ENCODE measurements at places on chromosomes 3 and 15. TPM values are rescaled to one million over a fixed set of nuclear protein-coding genes. Genes with fewer than 3 reads are reported as not detected.

- DNase-seq: no peak
- H3K36me3 ChIP-seq: no peaks in the 10 kb centered on the region
- no peak overlapping the region for H3K27ac ChIP-seq
- no peaks in the 10 kb centered on the region for H3K27me3 ChIP-seq
- H3K4me3 ChIP-seq: no peak overlapping the region
- no peaks in the 10 kb centered on the region for H3K4me1 ChIP-seq
Observed at GRCh38 chr3:123700791-123701722, 116.2 kb upstream of the HACD2 start.

DNA sequence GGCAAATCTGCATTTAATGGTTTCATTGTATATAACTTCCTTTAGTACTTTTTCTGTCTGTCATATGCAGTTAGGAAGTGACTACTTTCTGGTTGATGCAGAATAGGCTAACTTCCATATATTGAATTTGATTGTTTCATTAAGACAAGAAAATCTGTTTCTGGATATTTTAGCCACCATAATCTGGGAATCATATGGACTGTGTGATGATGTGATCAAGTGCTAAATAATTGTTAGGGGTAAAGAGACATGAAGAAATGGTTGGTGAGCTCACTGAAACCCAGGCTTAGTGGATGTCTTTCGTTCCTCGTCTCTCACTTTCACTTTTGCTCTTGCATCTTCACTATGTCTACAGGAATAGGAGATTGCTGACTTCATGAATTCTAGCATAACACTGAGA lies 3.5 kb upstream of the MNS1 start:
- DNase-seq: peak; percentile 8
- H3K4me3 ChIP-seq: peak overlapping the region; percentile 65
- H3K27ac ChIP-seq: no peak overlapping the region
- H3K36me3 ChIP-seq: no peaks in the 10 kb centered on the region
- peaks cover 18% of the 10 kb centered on the region for H3K27me3 ChIP-seq

DNA sequence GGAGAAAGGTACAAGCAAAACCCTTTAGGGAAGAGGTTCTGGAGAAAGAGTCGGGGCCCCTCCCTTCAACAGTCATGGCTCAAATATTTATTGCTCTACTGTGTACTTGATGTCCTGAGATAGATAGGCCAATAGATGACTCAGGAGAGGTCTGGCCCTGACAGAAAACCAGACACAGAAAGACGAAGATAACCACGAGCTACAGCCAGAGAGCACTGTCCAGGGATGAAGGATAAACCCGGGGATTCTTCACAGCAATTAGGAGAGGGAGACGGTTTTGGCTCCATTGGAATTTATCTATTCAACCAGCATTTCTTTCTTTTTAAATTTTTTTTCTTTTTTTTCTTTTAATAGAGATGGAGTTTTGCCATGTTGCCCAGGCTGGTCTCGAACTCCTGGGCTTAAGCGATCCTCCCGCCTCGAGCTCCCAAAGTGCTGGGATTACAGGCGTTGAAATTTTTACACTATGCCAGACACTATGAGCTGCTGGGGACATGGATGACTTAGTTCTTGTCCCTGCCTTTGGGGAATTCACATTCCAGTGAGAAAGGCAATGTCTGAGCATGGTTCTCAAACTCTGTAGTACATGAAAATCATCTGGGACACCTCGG lies 4.6 kb upstream of the CIDEC start:
- H3K4me3 ChIP-seq: no peak overlapping the region
- H3K27me3 ChIP-seq: no peaks in the 10 kb centered on the region
- no peak for DNase-seq

DNA sequence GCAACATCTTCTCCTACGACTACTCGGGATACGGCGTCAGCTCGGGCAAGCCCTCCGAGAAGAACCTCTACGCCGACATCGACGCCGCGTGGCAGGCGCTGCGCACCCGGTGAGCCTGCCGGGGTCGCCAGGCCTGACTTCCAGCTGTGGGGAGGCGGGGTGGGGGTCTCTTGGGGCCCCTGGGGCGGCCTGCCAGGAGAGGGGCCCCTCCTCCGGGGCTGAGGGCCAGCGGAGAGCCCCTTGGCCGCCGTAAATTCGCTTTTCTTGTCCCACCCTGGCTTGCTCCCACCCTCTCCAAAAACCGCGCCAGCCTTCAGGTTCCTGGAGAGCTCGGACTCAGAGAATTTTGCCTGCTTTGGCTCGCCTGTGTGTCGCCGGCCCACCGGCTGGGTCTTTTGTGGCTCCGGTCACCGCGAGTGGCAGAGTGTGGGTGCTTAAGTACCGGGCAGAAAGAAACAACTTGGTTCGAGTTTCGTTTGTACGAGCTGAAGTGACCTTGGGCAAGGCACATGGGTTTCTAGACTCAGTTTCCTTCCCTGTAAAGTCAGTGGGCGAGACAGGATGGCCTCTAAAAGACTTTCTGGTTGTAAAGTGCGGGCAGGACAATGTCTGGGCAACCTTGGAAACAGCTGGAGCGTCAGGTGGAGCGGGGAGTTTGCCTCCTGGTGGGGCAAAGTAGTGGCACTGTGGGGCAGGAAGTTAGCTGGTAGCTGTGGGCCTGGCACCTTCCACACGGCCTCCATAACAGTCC lies 976 bp downstream of the ABHD17C start:
- H3K36me3 ChIP-seq: peaks cover 3% of the 10 kb centered on the region
- no peak overlapping the region for H3K27ac ChIP-seq
- DNase-seq: peak; percentile 48

DNA sequence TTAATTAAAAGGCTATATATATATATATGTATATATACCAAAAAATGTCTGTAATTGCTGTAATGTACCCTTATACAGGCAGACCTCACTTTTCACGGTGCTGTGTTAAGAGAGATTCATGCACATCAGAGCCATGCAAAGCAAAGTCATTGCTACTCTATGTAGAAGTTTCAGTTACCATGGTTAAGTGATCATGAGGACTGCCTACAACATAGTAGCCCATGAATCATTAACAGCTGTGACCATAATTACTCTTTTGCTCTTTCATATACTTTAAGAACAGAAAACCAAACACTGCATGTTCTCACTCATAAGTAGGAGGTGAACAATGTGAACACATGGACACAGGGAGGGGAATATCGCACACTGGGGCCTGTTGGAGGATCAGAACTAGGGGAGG lies 225.3 kb upstream of the EPHA3 start:
- no peak overlapping the region for H3K27ac ChIP-seq
- H3K4me3 ChIP-seq: no peak overlapping the region
- H3K27me3 ChIP-seq: no peaks in the 10 kb centered on the region
- no peaks in the 10 kb centered on the region for H3K36me3 ChIP-seq
- no peak for DNase-seq

- peaks cover 9% of the 10 kb centered on the region for H3K4me1 ChIP-seq
- no peak for DNase-seq
- peak overlapping the region; percentile 83 for H3K4me3 ChIP-seq
- no peak overlapping the region for H3K27ac ChIP-seq
Observed at GRCh38 chr3:155743606-155744005, 1.3 kb downstream of the PLCH1 start.

ERICH6 gene
- not detected for total RNA-seq

FOXB1 gene
- not detected for total RNA-seq

DNA sequence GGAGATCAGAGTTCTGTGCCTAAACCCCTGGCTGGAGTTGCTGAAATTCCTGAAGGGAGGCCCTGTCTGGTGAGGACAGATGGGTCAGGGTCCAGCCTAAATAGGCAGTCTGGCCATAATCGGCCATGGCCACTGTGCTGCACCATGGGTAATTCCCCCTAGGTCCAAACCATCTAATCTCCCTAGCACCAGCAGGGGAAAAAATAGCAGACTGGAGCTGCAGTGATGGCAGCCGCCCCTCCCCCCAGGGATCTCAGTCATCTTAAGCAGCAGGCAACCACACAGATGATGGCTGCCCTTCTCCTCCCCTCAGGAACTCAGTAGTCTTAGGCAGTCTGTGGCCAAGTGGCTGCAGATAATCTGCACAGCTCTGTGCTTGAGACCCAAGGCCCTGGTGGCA lies 68.4 kb upstream of the CD96 start:
- DNase-seq: no peak
- no peaks in the 10 kb centered on the region for H3K36me3 ChIP-seq
- H3K27ac ChIP-seq: no peak overlapping the region
- no peaks in the 10 kb centered on the region for H3K27me3 ChIP-seq
- H3K4me3 ChIP-seq: no peak overlapping the region
- peaks cover 3% of the 10 kb centered on the region for H3K4me1 ChIP-seq

DNA sequence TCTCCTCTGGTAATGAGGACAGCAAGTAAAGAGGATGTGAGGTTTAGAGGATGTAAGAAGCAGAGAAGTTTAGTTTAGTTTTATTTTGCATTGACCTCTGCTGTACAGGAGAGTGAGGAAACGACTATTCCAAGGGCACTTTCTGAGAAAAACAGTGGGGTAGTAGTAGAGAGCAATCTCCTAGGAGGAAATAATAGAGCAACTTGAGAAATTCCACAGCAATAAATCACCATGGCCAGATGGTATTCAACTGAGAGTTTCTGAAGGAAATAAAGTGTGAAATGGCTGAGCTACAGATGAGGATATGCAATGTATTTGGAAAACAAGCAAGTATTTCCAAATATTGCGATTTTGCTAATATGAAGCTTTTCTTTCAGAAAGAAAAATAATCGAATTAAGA lies 118.9 kb downstream of the DPH6 start:
- DNase-seq: no peak
- H3K4me1 ChIP-seq: no peaks in the 10 kb centered on the region
- H3K4me3 ChIP-seq: no peak overlapping the region
- peaks cover 18% of the 10 kb centered on the region for H3K36me3 ChIP-seq

- peak; percentile 54 for DNase-seq
- no peaks in the 10 kb centered on the region for H3K36me3 ChIP-seq
- no peak overlapping the region for H3K27ac ChIP-seq
- H3K4me3 ChIP-seq: peak overlapping the region; percentile 73
- peaks cover 18% of the 10 kb centered on the region for H3K4me1 ChIP-seq
Observed at GRCh38 chr3:37862219-37862902, 681 bp downstream of the CTDSPL start.

TRIM42 gene
- not detected for total RNA-seq

GRCh38 chr15:86488046-86488445 lies 408.4 kb downstream of the AGBL1 start:
- H3K27ac ChIP-seq: no peak overlapping the region
- no peak overlapping the region for H3K4me3 ChIP-seq
- no peak for DNase-seq
- peaks cover 2% of the 10 kb centered on the region for H3K4me1 ChIP-seq
- H3K27me3 ChIP-seq: peaks cover 2% of the 10 kb centered on the region

GRCh38 chr3:108806316-108806715 lies 16.3 kb upstream of the TRAT1 start:
- peaks cover 17% of the 10 kb centered on the region for H3K4me1 ChIP-seq
- peak overlapping the region; percentile 22 for H3K27ac ChIP-seq
- H3K36me3 ChIP-seq: peaks cover 1% of the 10 kb centered on the region
- H3K27me3 ChIP-seq: no peaks in the 10 kb centered on the region
- no peak overlapping the region for H3K4me3 ChIP-seq

SLC24A5 gene
- total RNA-seq: not detected

- no peaks in the 10 kb centered on the region for H3K4me1 ChIP-seq
- H3K4me3 ChIP-seq: no peak overlapping the region
- no peaks in the 10 kb centered on the region for H3K36me3 ChIP-seq
- H3K27me3 ChIP-seq: no peaks in the 10 kb centered on the region
- no peak overlapping the region for H3K27ac ChIP-seq
Observed at GRCh38 chr3:178043084-178043483, 493.2 kb upstream of the KCNMB2 start.

DNA sequence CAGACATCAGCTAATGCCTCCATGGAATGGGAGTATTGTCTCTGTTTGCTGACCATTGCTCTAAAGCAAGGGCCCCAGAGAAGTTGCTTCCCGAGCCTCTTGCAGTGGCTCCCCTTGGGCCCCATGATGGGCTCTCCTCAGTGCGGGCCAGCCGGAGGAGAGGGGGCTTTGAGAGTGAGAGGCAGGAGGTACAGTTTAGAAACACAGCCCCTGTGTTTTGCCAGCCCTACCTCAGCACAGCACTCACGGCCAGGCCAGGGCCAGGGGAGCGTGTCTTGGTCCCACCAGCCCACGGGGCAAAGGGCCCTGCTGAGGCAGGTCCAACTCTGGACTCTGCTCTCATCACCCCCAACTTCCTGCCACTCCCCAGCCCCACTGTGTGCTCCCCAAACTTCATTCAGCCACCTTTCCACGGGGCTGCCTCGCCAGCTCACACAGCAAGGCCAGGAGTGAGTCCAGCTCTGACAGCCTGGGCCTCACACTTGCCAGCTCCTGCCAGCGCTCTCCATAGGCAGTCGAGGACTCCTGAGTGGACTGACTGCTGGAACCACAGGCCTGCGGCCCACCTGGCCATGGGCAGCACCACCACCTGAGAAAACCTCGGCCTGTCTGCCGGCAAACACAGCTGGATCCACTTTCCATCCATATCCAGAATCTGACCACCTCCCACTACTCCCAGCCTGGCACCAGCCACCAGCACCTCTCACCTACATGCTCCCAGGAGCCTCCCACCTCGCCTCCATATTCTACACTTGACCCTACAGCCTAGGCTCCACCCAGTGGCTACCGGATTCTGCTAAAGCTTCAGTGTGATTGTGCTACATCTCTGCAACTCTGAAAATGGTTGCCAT lies 99.0 kb downstream of the TLE3 start:
- H3K4me1 ChIP-seq: no peaks in the 10 kb centered on the region
- DNase-seq: no peak
- no peak overlapping the region for H3K27ac ChIP-seq
- no peaks in the 10 kb centered on the region for H3K27me3 ChIP-seq

- H3K4me1 ChIP-seq: no peaks in the 10 kb centered on the region
- no peak overlapping the region for H3K27ac ChIP-seq
- no peaks in the 10 kb centered on the region for H3K27me3 ChIP-seq
Observed at GRCh38 chr3:46162975-46163555, 45.0 kb downstream of the CCR1 start.

DNA sequence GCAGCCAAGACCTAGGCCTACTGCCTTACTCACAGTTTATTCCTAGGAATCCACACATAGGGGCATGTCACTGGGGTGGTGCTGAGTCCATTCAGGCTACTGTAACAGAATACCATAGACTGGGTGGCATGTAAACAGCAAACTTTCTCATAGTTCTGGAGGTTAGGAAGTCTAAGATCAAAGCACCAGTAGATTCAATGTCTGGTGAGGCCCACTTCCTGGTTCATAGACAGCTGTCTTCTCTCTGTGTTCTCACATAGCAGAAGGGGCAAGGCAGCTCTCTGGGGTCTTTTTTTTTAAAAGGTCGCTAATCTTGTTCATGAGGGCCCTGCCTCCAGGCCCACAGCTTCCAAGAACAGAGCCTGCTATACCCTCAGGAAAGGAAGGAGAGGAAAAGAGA lies 113.9 kb upstream of the MANF start:
- H3K36me3 ChIP-seq: no peaks in the 10 kb centered on the region
- peak overlapping the region; percentile 78 for H3K27ac ChIP-seq
- no peaks in the 10 kb centered on the region for H3K27me3 ChIP-seq
- no peak overlapping the region for H3K4me3 ChIP-seq

MEX3B gene
- 0.84 TPM for total RNA-seq

- H3K36me3 ChIP-seq: no peaks in the 10 kb centered on the region
- no peak overlapping the region for H3K27ac ChIP-seq
- peaks cover 3% of the 10 kb centered on the region for H3K27me3 ChIP-seq
- no peak for DNase-seq
- H3K4me1 ChIP-seq: no peaks in the 10 kb centered on the region
Observed at GRCh38 chr15:83613714-83614113, 40.2 kb upstream of the ADAMTSL3 start.

MOBP gene
- total RNA-seq: not detected
